ENCODE measurements at places on chromosomes 16 and 17.

DNA sequence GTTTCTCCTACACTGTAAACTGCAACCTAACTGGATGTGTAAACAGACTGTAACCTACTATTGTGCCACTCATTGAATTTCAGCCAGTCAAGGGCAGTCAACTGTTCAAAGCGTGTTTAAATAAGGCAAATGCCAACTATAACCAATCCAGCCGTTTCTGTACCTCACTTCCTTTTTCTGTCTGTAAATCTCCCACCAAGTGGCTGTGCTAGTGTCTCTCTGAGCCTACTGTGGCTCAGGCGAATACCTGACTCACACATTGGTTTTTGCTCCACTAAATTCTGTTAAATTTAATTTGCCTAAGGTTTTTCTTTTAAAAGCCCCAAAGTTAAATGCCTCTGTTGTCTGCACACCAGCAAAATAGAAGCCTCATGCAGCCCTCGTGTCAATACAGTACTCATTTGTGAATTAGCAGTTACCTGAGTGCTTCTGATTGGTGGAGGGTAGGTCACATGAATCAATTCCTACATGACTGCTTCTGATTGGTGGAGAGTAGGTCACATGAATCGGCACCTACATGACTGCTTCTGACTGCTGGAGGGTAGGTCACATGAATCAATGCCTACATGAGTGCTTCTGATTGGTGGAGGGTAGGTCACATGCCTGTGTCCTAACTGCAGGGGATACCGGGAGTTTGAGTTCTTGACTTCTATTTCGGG lies 31.1 kb upstream of the CCR7 start:
- DNase-seq, result no peak

DNA sequence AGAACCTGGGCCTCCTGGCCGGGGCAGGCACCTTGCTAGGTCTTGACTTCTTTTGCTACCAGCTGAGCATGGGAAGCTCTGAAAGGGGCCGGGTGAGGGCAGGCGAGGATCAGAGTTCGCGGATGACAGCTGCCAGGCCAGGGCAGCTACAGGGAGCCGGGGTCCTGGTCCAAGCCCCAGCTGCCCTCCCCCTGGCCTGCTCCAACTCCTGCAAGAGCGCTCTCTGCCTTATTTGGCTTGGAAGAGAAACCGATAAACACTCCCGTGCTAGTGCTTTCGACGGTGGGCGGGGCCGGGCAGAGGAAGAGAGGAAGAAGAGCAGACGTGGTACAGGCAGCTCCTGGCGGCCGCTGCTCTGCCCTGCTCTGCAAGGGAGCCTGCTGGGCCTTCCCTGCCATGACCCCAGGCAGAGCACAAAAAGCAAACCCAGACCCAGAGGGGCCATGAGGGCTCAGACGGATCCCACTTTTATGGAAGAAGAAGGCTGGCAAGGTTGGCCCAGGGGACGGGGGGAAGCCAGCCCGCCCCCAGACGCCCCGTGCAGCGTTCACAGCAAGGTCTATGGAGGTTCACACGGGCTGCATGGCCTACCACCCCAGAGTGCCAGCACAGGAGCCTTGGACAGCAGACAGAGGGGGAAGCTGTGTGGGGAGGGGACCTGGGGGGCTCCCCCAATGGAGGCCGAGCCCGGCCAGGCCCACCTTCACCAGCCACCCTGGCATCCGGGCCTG lies 25.6 kb downstream of the PIEZO1 start:
- DNase-seq, result no peak

DNA sequence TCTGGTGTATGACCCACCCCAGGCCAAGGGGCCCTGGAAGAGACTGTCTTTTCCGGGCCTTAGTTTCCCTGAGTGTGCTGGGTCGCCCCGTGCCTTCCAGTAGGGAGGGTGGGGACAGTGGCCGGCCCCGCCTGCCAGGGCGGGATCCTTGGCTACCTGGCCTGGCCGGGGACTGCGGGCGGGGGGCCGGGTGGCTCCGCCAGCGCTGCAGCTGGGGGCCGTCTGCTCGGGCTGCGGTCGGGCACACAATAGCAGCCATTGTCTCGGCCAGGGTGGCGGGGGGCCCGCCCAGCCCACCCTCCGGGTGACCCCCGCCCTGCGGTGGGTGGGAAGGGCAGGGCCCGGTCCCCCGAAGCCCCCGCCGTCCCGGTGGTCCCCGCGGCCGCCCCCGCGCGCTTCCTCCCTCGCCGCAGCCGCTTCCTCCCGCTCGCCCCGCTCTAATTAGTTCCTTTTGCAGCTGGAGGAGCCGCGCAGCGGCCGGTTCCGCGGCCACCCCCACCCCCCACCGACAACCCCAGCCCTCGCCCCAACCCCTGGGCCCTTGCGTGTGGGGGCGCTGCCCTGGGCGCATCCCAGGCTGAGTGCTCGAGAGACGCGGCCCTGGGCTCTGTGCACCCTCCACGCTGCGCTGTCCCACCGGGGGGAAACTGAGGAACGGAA lies 11.6 kb downstream of the GLIS2 start:
- DNase-seq, result no peak

GRCh38 chr16:56270828-56271227 lies 79.5 kb downstream of the GNAO1 start:
- DNase-seq, result no peak

DNA sequence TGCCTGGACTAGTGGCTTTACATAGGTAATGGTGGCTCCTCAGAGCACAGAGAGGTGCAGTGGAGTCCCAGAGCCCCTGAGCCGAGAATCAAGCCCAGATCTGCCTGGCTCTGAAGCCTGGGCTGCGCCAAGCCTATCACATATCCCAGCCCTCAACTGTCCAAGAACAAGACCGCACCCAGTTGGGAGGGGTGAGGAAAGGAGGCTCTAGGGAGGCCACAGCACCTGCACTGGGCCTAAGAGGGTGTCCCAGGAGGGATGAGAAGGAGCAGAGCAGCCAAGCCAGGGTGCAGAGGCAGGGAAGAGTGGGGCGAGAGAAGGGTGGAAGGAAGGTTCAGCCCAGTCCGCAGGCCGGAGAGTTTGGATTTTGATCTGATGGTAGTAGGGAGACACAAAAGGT lies 941 bp upstream of the RNF112 start:
- DNase-seq, result no peak

Measured in AG04449 (cell line).